Activated CD4-positive, alpha-beta memory T cell treated with anti-CD3 and anti-CD28 coated beads, Interleukin-2, amount 10 ng/mL, durations not matched to agents 7 days and 5 days (primary cell): ENCODE measurements at places on chromosomes 3 and 15. TPM values are rescaled to one million over a fixed set of nuclear protein-coding genes. Genes with fewer than 3 reads are reported as not detected.

Gene CRYGS
- 4.8 TPM for total RNA-seq

Gene CFAP100
- not detected for total RNA-seq

Gene TRPC1
- 3.0 TPM for total RNA-seq

Gene GOLGA6L7
- not detected for total RNA-seq

Gene MESP2
- not detected for total RNA-seq

Gene TCF12
- 62.8 TPM for total RNA-seq

Gene ZPLD1
- total RNA-seq = not detected

Gene ALG1L2
- not detected for total RNA-seq

Gene PP2D1
- total RNA-seq = not detected

Gene TUBGCP5
- total RNA-seq = 13.2 TPM

Gene CX3CR1
- total RNA-seq = 5.5 TPM
